ENCODE measurements at places on chromosomes 2 and 18.
A peak's percentile ranks its signal among the peaks of the same experiment; 100 is the strongest.

- DNase-seq, result no peak
Observed at GRCh38 chr18:48565105-48565504, 26.3 kb downstream of the CTIF start.

DNA sequence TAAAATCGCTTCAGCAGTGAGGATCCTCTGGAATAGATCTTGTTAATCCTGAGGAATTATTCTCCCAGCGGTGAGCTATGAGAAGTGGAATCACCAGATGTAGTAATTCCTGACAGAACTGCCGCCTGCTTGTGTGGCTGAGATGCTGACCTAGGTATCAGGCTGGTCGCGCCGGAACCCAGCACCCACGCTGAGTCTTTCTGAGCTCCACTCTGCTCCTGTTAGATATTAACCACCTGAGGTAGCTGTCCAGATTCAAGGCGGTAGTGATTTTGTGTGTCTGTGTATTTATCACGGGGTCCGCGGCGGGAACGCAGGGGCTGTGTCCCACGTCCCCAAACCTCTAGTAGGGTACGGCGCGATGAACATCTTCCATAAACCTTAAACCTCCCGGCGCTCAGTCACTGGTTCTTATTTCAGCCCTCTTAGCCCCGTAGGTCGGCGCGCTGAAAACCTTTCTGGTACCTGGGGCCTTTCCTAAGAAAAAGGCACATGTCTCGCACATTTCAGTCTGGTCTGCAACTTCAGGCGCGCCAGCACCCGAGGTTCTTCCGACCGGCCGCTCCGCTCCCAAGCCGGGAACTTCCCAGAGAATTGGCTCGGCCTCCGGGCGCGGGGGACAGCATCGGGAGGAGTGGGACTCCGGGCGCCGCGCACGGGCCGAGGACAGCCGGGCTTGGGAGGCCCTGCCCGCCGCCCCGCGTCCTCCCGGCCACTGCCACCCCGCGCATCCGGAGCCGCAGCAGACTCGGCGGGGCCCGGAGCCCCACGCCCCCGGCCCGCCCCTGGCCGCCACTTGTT lies 542 bp upstream of the CNNM3 start:
- no peak for DNase-seq

DNA sequence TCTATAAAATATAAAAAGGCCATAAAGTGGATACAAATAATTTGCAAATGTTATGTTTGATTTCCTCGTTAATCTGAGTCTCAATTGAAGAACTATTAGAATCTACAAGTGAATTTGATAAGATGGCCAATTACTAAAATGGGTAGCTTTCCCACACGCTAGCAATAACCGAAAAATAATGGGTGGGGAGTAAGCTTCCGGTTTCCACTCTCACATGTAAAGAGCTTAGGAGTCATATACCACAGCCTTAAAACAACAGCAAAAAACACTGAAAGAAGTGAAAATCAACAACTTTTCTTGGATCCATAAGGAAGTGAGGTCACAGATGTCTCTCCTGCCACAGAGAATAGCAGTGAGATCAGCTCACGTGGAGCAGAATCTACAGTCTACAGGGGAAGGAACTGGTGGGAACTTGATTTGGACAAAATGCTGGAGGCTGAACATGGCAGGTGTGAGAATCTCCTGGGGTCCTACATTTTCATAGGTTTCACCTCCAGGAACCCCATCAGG lies 18.6 kb downstream of the THAP4 start:
- no peak for DNase-seq

GRCh38 chr2:200788121-200788718 lies 23.5 kb upstream of the BZW1 start:
- no peak for DNase-seq

DNA sequence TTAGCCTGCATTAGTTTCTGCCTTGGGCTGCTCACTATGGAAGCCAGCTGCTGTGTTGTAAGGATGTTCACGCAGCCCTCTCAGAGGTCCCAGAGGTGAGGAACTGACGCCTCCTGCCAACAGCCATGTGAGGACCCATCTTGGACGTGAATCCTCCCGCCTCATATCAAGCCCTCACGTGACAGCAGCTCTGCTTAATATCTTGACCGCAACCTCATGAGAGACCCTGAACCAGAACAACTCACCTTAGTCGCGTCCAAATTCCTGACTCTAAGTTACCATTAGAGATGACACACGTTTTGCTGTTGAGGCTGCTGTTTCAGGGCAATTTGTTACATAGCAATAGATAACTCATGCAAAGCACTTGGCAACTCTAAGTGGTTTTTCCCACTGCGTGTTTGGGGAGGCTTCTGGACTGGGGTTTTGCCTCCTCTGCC lies 97.7 kb downstream of the TMEM17 start:
- DNase-seq, result no peak

GRCh38 chr2:108612514-108613183 lies 78.4 kb downstream of the LIMS1 start:
- peak; percentile 62 for DNase-seq

DNA sequence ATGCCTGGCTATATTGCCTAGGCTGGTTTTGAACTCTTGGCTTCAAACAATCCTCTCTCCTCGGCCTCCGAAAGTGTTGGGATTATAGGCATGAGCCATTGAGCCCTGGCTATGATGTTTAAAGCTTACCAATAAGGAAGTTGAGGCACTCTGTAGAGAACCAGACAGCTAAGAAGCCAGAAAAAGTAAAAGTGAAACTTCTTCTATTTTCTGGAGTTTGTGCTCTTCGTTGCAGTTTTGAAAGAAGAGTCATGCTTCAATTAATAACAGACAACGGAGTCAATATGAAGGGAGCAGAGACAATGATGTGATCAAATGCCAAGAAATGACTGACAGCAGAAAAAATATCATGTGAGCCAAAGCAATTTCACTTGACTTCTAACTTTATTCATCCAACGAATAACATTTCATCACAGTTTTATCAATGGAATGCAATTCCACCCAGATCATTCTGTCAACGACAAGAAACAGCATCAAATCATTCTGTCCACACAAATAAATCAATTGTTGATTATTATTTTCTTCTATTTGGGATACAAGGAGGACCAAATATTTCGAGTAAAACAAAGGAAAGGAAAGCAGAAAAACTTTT lies 175.5 kb upstream of the CELF4 start:
- no peak for DNase-seq

GRCh38 chr2:70461414-70461813 lies 92.2 kb downstream of the TGFA start:
- no peak for DNase-seq

GRCh38 chr2:216391401-216391800 lies 19.1 kb upstream of the MARCHF4 start:
- no peak for DNase-seq

- no peak for DNase-seq
Observed at GRCh38 chr2:113172721-113173541, 840 bp upstream of the PSD4 start.

- DNase-seq, result no peak
Observed at GRCh38 chr2:97691166-97691565, 21.7 kb downstream of the C2orf92 start.

DNA sequence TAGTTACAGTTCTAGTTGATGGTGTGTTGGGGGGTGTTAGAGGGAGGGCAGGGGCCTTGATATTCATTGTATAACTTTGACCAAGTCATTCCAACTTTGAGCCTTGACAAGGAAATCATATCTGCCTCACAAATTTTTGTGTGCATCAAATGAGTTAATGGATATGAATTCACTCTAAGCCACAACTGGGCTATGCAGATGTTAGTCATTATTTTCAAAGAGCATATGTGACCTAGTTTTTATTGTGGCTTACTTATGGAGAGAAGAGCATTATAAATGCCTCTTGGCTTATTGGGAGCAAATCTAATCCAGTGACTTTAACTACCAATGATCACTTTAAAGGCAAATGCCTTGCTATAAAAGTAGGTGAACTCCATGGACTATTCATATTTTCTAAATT lies 250.2 kb downstream of the LPIN1 start:
- DNase-seq, result no peak

DNA sequence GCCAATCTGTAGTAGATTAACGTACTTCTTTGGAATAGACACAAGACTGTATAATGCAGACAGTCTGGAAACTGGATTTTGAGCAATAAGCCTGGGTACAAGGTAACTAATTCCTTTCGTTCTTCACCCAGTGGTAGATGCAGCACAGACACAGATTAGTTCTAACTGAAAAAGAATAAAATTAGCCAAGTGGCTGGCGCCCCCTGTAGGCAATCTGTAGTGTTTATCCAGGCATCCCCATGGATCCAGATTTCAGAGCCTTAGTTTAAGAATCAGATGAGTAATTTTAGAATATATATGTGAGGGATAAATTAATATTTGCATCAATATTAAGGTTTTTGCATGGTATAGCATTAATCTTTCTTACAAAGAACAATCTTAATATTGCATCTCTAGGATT lies 563.9 kb downstream of the DCC start:
- no peak for DNase-seq

- DNase-seq, result no peak
Observed at GRCh38 chr18:57915865-57916582, 112.9 kb upstream of the ATP8B1 start.

- DNase-seq, result no peak
Observed at GRCh38 chr2:11738589-11739436, 7.6 kb upstream of the LPIN1 start.

GRCh38 chr18:4060427-4061281 lies 394.5 kb downstream of the DLGAP1 start:
- DNase-seq, result no peak

- DNase-seq, result no peak
Observed at GRCh38 chr2:235866373-235866772, 301.8 kb downstream of the GBX2 start.

DNA sequence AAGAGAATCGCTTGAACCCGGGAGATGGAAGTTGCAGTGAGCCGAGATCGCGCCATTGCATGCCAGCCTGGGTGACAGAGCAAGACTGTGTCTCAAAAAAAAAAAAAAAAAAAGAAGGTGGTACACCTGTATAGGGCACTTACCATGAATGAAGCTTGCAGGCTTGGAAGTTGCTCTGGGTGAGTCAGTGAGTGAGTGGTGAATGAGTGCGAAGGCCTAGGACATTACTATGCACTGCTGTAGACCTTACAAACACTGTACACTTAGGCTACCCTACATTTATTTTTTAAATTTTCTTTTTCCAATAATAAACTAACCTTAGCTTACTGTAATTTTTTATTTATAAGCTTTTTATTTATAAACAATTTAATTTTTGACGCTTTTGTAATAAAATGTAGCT lies 78.4 kb upstream of the ATG16L1 start:
- no peak for DNase-seq

GRCh38 chr2:149430743-149431736 lies 100.7 kb downstream of the LYPD6 start:
- DNase-seq, result no peak

DNA sequence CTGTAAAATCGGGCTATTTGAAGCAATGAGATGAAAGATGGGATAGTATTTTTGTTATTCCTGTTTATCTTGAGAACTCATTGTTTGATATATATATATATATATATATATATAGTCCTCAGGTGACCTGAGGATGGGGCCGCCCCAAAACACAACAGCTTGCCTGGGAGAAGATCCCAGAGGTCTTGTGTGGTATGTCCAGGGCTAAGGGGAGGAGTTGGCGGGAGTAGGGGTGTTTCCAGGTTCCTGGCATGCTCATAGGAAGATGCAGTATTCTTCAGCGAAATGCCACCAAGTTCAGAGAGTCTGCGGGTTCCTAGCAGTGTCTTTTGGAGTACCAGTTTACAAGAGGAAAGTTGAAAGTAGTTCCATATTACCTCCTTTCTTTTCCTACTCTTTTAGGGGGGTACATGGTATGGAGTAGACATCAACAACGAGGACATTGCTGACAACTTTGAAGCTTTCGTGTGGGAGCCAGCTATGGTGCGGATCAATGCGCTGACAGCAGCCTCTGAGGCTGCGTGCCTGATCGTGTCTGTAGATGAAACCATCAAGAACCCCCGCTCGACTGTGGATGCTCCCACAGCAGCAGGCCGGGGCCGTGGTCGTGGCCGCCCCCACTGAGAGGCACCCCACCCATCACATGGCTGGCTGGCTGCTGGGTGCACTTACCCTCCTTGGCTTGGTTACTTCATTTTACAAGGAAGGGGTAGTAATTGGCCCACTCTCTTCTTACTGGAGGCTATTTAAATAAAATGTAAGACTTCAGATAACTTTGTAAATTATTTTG lies 18.3 kb downstream of the CCT7 start:
- no peak for DNase-seq

- no peak for DNase-seq
Observed at GRCh38 chr2:120957905-120958304, 222.2 kb downstream of the GLI2 start.
